ENCODE measurements at places on chromosomes 6 and 20.

- DNase-seq = no peak
These were observed 764 bp downstream of the BAG6 start for GRCh38 chr6:31651602-31652191.

DNA sequence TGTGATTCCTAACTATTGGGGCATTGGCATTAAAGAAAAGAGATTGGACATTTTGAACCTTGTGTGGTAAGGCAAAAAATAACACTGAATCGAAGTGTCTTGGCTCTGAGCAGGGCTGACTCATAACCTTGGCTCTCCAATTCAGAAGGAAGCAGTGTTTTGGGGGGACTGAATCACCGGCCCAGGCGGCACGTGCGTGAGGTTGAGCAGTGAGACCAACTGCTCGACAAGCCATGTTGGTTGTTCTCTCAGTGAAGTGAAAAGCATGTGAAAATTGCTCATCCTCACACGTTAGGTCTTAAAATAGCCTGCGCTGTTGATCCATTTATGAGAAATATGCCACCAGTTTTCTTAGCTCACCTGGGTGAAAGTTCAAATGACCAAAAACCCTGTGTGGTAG, 137.8 kb upstream of the SPACA1 start:
- no peak for DNase-seq

- peak; percentile 39 for DNase-seq
These were observed 635 bp upstream of the TENT5A start for GRCh38 chr6:81752921-81753710.

- DNase-seq = peak; percentile 37
These were observed 73.1 kb downstream of the HIVEP2 start for GRCh38 chr6:142871910-142872331.

GRCh38 chr6:7697432-7697819, 28.5 kb upstream of the BMP6 start:
- no peak for DNase-seq

DNA sequence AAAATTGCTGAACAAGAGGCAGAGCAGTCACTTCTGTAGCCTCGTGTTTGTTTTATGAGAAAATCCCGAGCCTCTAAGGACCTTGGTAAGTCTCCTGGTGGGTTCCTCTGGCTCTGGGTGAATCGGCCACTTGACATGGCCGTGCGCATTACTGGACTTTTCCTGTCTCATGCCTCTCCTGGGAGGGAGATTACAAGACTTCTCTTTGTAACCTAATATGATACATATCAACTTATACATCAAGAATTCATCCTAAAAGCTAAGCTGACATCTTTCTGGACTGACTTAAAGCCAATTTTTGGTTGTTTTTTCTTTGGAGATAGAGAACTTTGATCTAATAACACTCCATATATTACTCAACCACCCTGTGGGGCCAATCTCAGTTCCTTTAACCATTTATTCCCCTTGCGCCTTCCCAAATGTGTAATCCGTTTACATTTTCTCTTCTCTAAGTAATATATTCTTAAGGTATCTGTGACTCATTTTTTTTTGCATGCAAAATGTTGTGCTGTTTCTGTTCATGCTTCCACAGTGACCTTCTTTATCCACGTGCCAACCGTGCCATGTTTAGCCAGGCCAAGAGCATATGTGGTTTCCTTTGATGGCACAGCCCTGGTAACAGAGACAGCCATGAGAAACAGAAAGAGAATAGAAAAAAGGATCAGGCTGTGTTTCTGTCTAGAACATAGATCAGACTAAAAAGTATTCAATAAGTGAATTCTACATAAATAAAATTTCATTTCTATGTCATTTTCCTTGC, 47.5 kb upstream of the JAG1 start:
- no peak for DNase-seq

- no peak for DNase-seq
These were observed 64.7 kb downstream of the BTBD3 start for GRCh38 chr20:11982289-11982954.

GRCh38 chr6:130189531-130190397, 33.0 kb downstream of the SAMD3 start:
- DNase-seq = no peak

GRCh38 chr6:2853769-2854395, 12.2 kb upstream of the SERPINB1 start:
- peak; percentile 78 for DNase-seq

DNA sequence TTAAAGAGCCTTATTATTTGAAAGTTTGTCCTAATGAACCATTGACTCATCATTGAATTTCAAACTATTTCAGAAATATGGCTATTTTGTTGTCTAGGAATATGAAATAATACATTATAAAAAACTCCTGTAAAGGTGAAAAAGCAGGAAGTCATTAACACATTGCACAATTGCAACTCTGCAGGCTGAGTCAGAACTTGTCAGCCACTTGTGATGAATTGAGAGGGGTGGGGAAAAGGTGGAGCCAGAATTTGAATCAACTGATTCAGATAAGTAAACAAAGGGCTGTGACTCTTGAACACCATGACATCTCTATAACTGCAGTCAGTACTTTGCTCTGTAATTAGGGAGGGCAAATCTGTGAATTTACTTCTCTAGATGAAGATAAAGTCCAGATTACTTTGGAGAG, 6.0 kb downstream of the C6orf141 start:
- no peak for DNase-seq

DNA sequence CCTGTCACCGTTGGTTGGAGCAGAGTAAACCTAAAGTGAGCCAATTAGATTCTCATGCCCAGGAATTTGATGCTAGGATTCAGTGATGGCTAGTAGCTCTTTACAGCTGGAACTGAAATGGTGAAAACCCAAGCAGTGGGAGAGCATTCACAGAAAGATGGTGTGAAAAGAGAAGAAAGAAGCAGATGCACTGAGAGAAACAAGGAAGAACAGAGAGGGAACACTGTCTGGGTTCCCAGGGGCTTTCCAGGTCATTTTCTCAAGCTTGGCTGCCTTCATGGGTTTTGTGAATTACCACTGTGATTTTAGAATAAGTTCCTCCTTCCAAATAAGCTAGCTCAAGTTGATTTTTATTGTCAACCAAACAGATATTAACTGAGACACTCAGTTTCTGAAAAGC, 104.1 kb upstream of the AKIRIN2 start:
- DNase-seq = no peak

- no peak for DNase-seq
These were observed 912 bp downstream of the EYA4 start for GRCh38 chr6:133241901-133242636.

DNA sequence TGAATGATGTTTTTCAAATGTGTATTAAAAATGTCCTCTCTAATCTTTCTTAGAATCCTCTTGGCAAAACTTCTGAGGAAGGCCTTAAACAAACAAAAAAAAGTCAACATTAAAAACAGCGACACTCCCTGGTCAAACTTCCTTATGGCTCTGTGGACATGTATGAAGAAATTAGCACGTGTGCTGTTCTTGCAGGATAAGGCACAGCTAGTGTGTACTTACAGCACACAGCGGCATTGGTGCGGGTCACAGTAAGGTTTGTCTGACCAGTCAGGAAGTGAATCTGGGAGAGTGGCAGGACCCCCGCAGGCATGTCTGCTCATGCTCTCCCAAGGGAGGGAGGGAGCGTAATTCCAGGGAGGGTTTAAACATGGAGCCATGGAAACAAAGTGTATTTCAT, 38.8 kb downstream of the SLC22A1 start:
- no peak for DNase-seq

GRCh38 chr6:9711365-9711764, 703.5 kb downstream of the TFAP2A start:
- DNase-seq = no peak

GRCh38 chr6:151370509-151371078, 20.8 kb downstream of the ZBTB2 start:
- DNase-seq = no peak

DNA sequence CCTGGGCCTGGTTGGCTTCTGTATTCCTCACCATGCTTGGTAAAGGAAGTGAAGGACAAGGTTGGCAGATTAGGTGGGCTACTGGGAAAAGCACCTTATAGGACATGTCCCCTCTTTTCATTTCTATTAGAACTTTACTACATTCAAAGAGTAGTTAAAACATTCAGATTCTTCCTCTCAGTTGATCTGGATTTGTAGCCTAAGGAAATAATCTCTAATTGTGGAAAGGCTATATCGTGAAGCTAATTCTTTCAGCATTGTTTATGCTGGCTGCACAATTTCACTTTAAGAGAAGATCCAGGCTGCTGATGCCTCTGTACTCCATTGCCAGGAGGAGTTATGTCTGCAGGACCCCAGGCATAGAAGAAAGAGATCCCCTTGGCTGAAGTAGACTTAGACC, 58.8 kb downstream of the ARHGAP40 start:
- no peak for DNase-seq

DNA sequence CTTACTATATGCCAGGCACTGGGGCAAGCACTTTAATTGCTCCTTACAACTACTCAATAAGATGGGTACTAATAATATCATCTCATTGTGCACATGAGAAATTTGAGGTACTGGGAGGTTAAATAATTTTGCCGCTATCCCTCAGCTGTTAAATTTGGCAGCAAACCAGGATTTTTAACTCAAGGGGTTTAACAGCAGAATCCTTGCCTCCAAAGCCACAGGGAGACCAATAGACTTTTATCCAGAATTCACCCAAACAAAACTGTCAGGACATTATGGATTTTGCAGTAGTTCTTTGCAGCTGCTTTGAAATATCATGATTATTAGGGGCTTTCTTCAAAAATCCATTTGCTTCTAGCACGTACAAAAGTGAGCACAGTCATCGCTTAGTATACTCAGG, 136.2 kb downstream of the RPS12 start:
- no peak for DNase-seq

GRCh38 chr6:1587977-1588376, 21.7 kb upstream of the FOXC1 start:
- no peak for DNase-seq

GRCh38 chr6:110239526-110240274, 59.5 kb downstream of the CDC40 start:
- DNase-seq = no peak

GRCh38 chr6:170174124-170174770, 116.6 kb downstream of the DLL1 start:
- no peak for DNase-seq

DNA sequence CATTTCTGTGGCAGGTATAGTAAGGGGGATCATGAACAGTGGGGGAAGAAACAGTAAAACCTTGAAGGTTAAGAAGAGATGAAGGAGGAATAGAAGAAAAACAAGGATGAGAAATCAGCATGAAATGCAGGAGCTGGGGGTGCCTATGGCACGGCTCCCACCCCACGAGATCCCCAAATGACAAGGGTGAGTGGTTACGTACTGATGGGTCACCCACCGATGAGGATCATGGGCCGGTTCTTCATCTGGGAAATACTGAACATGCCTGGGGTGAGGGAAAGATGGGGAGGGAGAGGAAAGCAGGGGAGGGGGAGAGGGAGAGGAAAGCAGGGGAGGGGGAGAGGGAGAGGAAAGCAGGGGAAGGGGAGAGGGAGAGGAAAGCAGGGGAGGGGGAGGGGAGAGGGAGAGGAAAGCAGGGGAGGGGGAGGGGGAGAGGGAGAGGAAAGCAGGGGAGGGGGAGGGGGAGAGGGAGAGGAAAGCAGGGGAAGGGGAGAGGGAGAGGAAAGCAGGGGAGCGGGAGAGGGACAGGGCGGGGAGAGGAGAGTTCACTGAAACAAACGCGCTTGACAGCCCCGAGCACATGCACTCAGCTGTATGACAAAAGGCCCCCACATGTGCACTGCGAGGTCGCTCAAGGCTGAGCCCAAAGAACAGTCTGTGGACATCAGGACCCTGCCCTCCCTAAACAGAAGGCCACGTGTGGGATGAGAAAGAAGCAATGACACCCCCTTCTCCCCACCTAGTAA, 25.3 kb downstream of the MOCS1 start:
- DNase-seq = no peak

DNA sequence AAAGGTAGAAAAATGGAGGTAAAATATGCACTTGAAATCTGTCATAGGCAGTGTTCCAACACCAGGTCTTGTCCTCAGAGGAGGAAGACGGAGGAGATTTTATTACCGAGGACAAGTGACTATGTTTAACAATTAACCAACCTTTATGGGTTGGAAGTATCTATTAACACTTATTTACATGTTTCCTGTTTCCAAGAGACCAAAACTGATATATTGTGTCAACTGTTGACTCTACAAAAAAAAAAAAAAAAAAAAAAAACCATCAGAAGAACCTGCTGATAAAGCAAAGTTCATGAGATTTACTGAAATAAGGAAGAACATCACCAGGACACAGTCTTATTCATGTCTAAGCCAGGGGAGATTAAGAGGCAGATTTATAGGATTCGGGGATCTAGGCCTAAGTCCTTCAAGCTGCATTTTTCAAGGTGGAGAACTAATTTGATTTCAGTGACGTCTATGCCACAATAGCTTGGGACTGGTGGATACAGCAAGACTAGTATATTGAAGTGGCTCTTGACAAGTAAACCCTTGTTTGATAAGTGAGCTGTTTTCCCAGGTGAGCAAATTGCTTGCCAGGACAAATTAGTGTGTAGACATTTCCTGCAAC, 126.6 kb upstream of the NAA20 start:
- no peak for DNase-seq

GRCh38 chr6:140561701-140562100, 1187.3 kb upstream of the CITED2 start:
- no peak for DNase-seq

GRCh38 chr6:53581856-53582255, 37.0 kb upstream of the GCLC start:
- DNase-seq = no peak

DNA sequence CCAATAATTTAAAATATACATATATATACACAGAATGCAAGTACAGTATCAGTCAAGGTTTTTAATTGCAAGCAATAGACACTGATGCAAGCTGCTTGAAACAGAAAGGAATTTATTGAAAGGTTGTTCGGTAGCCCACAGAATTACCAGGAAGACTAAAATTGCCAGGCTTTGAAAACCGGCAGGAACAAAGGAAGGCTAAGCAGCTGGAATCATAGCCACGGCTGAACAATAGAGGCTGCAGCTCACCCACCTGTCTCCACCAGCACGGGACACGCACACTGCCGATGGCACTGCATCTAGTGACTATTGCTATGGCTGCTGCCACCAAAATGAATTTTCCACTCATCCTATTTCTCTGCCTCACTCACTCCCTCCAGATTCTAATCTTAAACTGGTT, 22.0 kb upstream of the L3MBTL3 start:
- DNase-seq = no peak

- DNase-seq = no peak
These were observed 12.8 kb upstream of the MANBAL start for GRCh38 chr20:37276494-37277252.

- DNase-seq = no peak
These were observed 47.7 kb downstream of the STMND1 start for GRCh38 chr6:17149571-17149970.

GRCh38 chr20:878511-879307, 37.4 kb downstream of the ANGPT4 start:
- no peak for DNase-seq

DNA sequence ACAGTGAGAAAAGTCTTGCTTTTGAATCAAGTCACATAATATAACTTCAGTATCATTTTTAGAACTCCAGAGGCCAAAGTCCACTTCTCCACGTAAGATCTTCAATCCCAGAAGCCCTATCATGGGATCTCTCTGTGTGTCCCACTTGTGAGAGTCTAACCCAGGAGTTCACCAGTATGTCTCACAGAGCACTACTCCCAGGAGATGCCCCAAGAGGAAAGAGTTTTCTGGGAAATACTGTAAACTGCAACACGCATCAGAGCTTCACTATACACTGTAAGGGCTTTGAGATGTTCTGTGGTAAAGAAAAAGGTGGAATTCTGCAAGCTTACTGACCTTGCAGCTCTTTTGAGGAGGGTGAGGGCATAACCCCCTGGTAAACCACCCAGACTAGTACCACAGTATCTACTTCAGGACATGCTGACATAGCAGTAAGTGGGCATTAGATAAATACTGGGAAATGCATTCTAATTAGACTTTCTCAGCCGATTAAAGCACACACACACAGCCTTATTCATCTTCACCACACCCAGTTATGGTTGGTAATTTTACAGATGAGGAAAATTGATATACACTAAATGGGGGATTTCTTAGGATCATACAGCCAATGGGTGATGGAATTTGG, 12.3 kb downstream of the DCBLD1 start:
- no peak for DNase-seq
